MCF 10A (cell line): ENCODE measurements at places on chromosomes 3 and 15.

- DNase-seq: peak; percentile 18
These were observed 116.6 kb downstream of the CHDH start for GRCh38 chr3:53729618-53730017.

- DNase-seq: peak; percentile 87
These were observed 54.6 kb upstream of the VILL start for GRCh38 chr3:37935756-37936666.

DNA sequence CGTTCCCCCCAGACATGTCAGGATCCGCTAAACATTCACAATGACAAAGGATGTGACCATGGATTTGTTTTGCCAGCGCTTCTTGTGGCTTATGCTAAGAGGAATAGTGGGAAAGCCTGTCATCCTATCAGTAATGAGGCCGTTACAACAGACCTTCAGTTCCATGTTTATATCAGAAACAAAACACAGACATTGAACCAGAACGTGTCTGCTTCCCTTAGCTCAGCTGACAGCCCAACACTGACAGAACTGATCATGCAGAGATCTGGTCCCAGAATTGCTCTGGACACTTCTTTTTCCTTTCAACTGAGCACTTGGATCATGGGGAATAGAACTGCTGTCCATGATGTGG is 58.3 kb upstream of the MYZAP start:
- DNase-seq: no peak

GRCh38 chr15:90903733-90904536 is 833 bp downstream of the MAN2A2 start:
- no peak for DNase-seq

DNA sequence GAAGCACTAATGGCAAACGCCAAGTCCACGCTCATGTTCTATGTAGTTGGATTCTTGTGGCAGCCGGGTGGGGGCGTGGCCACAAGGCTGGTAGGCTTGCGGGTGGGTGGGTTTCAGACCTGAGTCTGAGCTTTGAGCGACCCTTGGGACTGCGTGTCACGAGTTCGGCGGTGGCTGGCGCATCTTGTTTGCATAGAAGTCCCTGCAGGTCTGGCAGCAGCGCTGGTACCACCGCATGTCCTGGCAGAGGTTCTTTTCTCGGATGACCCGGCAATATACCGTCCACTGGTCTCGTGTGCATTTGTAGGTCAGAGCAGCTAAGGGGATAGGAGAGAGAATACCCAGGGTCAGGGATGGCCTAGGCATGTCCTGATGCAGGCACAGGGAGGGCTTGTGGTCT is 241.0 kb upstream of the LYSMD4 start:
- DNase-seq: no peak

- no peak for DNase-seq
These were observed 371.6 kb upstream of the ZNF385D start for GRCh38 chr3:22122567-22122966.

GRCh38 chr15:57017024-57017423 is 98.6 kb downstream of the TCF12 start:
- DNase-seq: peak; percentile 33

DNA sequence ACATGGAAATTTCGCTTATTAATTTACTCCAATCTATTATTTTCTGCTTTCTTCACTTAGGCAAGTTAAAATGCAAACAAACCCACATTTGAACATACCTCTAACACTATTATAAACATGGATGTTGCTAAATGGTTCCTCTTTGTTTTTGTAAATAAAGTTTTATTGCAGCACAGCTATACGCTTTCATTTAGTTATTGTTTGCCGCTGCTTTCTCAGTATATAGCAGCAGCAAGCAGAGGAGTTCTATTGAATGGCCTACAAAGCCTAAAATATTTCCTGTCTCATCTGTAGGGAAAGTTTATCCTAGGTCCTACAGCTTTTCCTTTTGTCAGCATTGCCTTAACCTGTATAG is 7.9 kb upstream of the CHD2 start:
- no peak for DNase-seq

DNA sequence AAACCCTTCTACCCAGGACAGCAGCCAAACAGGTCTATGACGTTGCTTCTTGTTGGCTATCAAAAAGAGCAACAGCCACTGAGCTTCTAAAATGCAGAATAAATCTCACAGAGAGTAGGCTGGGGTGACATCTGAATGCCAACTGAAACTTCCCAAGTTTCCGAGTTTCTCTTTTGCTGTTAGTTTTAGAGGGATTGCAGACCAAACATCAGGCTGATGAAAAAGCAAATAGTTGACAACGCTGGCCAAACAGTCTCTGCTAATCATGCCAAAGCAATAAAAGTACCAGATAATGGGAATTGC is 670 bp upstream of the CBLB start:
- DNase-seq: no peak

GRCh38 chr3:186451371-186451770 is 89.3 kb upstream of the DGKG start:
- no peak for DNase-seq

- DNase-seq: peak; percentile 47
These were observed 8.5 kb downstream of the SEMA4B start for GRCh38 chr15:90209591-90209990.

DNA sequence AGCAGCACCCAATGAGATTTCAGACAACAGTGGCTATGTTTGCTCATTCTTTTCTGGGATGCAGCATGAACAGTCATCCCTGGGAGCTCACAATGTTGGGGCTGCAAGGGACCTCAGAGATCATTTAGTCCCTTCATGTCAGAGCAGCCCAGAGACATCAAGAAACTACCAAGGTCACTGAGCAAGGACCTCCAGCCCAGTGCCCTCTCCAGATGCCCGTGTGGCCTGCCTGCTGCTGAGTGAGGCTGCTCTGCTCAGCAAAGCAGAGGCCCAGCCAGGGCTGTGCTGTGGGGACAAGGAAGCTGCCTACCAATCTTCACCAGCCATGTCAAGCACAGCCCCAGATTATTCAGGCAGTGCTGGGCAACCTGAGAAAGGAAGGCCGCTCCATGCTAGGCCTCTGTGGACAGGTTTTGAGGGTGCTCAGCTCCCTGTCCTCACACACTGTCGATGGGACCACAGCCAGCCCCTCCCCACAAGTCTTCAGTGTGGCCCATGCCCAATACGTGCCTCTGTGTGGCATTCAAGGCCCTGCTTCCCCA is 99.7 kb downstream of the DAPK2 start:
- DNase-seq: no peak

DNA sequence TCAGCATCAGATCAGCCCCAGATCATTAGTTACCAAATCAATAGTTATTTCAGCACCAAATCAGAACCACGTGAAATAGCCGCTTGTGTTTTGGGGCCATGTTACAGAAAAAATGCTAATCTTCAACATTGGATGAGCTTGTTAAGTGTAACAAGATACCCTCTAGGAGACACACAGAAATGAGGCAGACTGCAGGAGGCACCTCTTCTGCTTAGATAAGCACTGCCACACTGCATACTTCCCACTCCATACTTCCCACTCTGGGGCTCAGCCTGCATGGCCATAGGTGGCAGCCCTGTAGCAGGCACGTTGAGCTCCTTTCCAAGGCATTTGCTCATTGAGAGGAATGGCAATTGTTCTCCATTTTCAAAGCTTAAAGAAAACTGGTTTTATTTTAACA is 73.3 kb downstream of the CHCHD6 start:
- no peak for DNase-seq

DNA sequence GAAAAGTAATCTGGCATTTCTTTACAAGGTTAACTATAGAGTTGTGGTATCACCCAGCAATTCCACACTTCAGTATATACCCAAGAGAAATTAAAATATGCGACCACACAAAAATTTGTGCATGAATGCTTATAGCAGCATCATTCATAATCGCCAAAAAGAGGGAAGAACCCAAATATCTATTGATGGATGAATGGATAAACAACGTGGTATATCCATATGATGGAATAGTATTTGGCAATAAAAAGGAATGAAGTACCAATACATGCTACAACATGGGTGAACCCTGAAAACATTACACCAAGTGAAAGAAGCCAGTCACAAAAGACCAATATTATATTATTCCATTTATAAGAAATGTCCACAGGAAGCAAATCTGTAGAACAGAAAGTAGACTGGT is 8.6 kb upstream of the SKOR1 start:
- no peak for DNase-seq

GRCh38 chr3:9322780-9323179 is 40.1 kb upstream of the THUMPD3 start:
- no peak for DNase-seq

DNA sequence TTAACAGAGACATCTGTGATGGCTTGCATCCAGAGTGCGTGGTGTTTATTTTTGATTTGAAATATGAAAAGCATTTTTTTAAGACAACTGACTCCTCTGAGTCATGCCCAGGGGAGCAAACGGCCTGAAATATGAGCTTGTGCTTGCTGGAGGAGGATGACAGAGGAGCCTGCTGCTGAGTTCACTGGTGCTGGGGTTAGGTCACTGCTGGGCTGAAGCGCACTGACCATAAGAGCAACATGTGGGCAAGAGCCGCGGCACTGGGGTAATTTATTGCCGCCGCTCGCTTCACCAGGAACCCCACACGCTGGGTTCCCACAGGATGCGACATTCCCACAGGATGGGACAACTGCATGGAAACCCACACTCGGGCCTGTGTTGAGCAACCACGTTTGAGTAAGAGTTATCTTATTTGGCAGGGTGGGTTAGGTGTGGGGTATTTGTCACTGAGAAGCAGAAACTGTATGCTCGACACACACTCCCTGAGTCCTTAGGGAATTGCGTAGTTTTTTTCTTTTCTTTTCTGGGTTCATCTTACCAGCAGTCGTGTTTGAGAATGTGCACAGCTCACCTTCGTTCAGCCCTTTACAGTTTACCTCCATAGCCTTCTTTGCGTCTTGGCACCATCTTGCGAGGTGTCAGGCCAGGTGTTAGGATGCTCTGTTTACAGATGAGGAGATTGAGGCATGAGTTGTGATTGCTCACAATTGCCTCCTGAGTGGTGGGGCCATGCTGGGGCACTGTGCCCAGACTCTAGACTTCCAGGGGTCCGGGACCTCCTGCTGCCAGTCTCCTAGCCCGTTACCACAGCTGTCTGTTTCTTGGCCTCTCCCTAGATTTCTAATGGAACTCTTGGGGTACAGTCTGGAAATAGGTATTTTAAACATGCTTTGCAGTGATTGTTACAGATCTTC is 60.4 kb downstream of the SMAD3 start:
- DNase-seq: peak; percentile 97

- DNase-seq: no peak
These were observed 84.9 kb upstream of the TBL1XR1 start for GRCh38 chr3:177282119-177282655.

DNA sequence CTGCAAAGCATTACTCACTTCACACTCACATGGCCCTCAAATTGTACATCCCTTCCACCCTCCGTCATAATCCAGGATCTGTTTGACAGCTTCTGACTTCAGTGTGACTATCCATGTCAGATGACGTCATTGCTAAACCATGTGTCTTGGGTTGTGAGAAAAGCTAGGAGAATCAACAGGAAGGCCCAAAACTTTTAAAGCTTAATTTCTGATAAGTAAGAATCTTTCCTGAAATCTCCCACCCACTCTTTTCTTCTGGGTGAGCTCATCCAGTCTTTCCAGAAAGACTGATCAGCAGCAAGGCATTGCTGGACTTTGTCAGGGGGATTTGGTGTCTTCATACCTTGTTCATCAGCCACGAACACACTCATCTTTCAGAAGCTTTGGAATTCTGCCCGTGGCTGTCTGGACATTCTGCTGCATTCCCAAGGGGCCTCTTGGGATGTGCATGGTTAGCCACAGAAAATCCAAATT is 11.5 kb upstream of the LMCD1 start:
- DNase-seq: peak; percentile 61

- no peak for DNase-seq
These were observed 19.0 kb upstream of the C15orf61 start for GRCh38 chr15:67501836-67502461.

GRCh38 chr3:102398176-102398575 is 36.6 kb upstream of the ZPLD1 start:
- no peak for DNase-seq

GRCh38 chr15:25169318-25169717 is 214.5 kb downstream of the SNRPN start:
- DNase-seq: no peak

- no peak for DNase-seq
These were observed 13.6 kb downstream of the GMNC start for GRCh38 chr3:190848870-190849269.

DNA sequence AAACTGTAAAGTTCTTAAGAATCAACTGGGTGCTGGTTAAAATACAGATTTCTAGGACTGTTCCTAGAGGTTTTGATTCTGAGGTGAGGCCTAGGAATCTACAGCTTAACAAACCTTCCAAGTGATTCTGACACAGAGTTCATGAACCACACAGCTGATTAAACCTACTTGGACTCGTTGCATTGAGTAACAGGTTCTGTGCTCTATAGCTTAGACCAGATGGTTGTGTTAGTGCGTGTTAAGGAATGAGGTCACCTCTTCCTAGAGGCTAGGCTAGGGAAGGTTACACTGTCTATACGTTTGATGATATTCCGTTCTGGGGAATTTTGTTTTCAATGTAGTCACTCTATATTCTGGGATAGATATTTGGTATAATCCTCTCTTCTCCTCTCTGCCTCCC is 21.9 kb downstream of the EID1 start:
- no peak for DNase-seq

DNA sequence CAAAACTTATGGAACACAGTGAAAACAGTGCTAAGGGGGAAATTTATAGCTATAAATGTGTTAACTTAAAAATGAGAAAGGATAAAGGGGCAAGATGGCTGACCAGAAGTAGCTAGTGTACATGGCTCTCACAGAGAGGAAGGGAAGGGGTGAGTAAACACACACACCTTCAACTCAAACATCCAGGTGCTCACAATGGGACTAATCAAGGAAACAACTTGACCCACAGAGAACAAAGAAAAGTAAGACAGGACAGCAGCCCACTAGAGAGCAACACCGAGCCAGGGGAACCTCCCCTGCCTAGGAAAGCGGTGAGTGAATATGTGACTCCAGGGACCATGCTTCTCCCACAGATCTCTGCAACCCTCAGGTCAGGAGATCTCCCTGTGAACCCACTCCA is 85.0 kb upstream of the UBP1 start:
- no peak for DNase-seq

DNA sequence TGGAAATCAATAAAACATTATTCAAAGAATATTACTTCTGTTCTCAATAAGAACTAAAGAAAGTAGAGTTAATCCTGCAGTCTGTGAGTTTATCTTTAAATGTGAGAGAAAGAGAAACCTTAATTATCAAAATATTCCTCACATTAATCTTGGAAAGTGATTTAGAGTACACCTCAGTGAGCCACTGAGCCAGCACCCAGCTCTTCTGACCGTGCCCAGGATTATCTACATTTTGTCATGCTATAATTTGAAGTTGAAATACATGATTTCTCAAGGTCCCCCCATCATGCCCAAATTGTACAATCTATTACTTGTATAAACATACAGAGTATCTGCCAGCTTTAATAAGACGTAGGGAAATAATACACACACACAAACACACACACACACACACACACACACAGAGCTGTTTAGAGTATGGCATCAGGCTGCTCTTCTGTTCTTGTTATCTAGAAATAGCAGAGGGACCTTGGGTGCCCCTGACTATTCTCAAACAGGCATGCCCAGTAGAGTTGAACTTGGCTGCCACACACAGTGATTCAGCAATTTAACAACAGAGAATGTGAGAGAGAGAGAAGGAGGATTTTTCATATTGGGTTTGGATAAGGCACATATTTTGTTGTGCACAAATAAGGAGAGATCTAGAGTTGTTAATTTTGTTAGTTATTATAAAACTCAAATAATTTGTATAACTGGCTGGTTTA is 74.4 kb downstream of the P2RY1 start:
- peak; percentile 18 for DNase-seq
